ENCODE measurements at places on chromosomes 3 and 15. TPM values are rescaled to one million over a fixed set of nuclear protein-coding genes. Genes with fewer than 3 reads are reported as not detected.
A peak's percentile ranks its signal among the peaks of the same experiment; 100 is the strongest.

TGM5 gene
- total RNA-seq, result not detected

TMC3 gene
- total RNA-seq, result under 0.01 TPM

PLA2G4D gene
- not detected for total RNA-seq

DNA sequence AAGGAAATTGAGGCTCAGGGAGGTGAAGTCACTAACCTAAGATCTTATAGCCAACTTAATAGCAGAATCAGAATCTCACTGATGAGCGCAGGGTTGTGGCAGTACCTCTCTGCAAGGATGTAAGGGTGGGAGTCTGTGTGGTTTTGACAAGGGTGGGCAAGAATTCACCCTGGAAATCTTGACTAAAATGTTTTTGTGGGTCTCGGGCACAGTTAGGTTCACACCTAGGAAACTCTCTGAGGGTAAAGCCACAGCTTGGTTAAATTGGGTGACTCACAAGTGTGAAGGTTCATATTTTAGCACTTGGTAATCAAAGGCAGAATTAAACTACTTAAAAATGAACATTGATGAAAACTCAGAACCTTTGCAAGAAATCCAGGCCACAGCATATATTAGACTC is 178.2 kb upstream of the EOMES start:
- no peak for DNase-seq

GRCh38 chr15:77830051-77830468 is 197.3 kb upstream of the LINGO1 start:
- DNase-seq, result peak; percentile 70

SYNM gene
- total RNA-seq, result 3.4 TPM

GRCh38 chr3:135181408-135181807 is 386.3 kb downstream of the EPHB1 start:
- DNase-seq, result no peak

GRCh38 chr15:65777843-65778242 is 14.2 kb downstream of the DENND4A start:
- no peak for DNase-seq

GRCh38 chr15:70610541-70610940 is 152.8 kb downstream of the UACA start:
- DNase-seq, result no peak

DNA sequence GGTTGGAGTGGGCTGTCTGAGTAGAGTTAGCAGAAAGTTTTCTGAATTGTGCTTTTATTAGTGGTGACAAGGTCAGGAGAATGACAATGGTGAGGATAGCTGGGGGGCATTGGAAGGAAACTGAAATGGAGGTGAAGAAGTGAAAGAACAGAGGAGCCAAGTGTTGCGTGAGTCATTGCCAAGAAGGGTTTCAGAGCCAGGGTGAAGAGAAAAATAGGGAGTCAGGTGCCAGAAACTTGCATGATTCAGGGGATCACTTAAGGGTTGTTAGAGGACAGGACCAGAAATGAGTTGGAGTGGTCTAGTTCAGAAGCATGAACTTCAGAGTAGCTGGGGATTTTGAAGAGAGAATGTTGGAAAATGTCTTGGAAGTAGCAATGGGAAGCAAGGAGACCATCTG is 86.0 kb upstream of the GALNT15 start:
- DNase-seq, result peak; percentile 87

GRCh38 chr3:41324156-41324475 is 124.8 kb downstream of the CTNNB1 start:
- DNase-seq, result no peak

MESP2 gene
- total RNA-seq, result 2.9 TPM

- DNase-seq, result peak; percentile 90
These were observed 39.4 kb upstream of the SMAD3 start for GRCh38 chr15:67025719-67026609.

KNSTRN gene
- 44.1 TPM for total RNA-seq

DNA sequence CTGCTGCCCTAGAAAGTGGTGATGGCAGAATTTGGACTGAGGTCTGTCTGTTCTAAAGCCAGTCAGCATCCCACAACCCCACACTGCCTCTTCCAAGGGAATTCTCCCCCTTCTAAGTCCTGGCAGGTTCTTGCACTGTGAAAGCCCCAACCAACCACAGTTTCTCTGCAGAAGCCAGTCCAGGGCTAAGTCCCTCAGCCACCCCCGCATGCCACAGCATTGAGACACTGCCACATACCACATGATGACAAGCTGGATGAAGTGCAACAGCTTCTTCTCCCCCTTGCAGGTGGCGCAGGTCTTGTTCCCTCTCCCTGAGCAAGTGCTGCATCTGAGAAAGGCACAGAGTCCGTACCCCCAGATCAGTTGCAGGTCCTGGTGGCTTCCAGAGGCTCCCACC is 18.6 kb downstream of the SSUH2 start:
- no peak for DNase-seq

- DNase-seq, result no peak
These were observed 93.4 kb upstream of the TBL1XR1 start for GRCh38 chr3:177290633-177291032.

GRCh38 chr3:42500091-42500490 is 2.4 kb upstream of the VIPR1 start:
- no peak for DNase-seq

GRCh38 chr15:69402816-69403215 is 11.3 kb upstream of the KIF23 start:
- DNase-seq, result no peak

DNA sequence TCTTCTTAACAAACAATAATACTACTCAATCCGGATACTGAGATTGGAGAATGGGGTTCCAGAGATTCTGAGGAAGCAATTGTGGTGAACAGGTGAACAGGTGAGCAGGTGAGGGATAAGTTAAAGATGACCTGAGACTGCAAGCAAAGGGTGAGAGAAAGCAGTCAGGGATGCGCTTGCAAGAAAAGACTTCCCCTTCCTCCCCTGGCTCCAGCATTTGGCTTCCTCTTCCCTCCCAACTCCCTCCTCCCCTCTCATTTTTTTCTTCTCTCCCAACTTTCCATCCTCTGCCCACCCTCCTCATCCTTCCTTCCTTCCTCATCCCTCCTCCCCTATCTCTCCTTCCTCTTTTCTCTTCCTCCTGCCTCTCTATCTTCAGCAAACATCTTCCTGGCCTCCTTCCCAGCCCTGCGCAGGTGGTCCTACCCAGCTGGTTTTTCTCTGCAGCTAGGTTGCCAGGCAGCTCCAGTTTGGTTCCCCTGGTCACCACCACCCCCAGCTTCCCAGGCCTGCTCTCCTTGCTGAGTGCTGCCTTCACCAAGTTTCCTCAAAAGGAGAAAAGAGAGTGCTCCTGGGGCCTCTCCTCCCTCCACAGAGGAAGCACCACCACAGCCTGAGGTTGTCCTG is 10.4 kb upstream of the VIPR1 start:
- DNase-seq, result no peak

SNTN gene
- total RNA-seq, result not detected

GRCh38 chr3:14520967-14521366 is 19.2 kb downstream of the GRIP2 start:
- no peak for DNase-seq

DNA sequence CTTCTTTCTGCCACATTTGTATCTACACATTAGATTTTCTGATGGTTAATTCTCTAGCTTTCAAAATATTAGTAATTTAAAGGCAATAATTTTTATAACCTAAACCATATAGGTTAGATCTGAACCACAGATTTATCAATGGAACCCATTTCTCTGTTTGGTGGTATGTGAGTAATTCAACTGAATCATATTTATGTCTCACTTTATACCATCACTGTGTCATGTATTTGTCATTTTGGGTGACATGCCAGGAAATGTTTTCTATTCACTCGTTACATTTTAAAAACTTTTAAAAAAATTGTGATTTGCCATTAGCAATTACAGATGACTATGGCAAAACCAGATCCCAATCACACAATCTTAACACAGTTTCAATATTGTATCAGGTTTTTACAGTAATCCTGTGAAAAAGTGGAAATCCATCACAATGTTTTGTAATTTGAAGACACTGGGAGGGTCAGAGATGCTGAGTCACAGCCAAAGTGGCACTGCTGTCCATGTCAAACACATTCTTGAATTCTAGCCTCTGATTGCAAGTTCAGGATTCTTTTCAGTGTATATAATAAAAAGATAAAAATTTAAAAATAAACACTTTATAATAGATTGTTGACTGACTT is 356.0 kb upstream of the RBMS3 start:
- DNase-seq, result peak; percentile 15

GRCh38 chr15:56232058-56232457 is 11.6 kb downstream of the RFX7 start:
- DNase-seq, result no peak

DNA sequence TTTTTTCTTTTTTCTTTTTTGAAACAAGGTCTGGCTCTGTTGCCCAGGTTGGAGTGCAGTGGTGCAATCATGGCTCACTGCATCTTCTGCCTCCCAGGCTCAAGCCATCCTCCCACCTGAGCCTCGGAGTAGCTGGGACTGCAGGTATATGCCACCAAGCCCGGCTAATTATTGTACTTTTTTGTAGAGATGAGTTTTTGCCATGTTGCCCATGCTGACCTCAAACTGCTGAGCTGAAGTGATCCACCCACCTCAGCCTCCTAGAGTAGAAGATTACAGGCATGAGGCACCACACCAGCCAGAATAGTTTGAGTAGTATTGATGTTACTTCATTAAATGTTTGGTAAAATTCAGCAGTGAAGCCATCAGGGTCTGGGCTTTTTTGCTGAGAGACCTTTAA is 251.8 kb downstream of the CADM2 start:
- DNase-seq, result no peak

GRCh38 chr3:161657786-161658185 is 161.2 kb downstream of the OTOL1 start:
- DNase-seq, result no peak

KBTBD13 gene
- not detected for total RNA-seq

GRCh38 chr3:79038057-79038456 is 729.7 kb downstream of the ROBO1 start:
- DNase-seq, result no peak

DNA sequence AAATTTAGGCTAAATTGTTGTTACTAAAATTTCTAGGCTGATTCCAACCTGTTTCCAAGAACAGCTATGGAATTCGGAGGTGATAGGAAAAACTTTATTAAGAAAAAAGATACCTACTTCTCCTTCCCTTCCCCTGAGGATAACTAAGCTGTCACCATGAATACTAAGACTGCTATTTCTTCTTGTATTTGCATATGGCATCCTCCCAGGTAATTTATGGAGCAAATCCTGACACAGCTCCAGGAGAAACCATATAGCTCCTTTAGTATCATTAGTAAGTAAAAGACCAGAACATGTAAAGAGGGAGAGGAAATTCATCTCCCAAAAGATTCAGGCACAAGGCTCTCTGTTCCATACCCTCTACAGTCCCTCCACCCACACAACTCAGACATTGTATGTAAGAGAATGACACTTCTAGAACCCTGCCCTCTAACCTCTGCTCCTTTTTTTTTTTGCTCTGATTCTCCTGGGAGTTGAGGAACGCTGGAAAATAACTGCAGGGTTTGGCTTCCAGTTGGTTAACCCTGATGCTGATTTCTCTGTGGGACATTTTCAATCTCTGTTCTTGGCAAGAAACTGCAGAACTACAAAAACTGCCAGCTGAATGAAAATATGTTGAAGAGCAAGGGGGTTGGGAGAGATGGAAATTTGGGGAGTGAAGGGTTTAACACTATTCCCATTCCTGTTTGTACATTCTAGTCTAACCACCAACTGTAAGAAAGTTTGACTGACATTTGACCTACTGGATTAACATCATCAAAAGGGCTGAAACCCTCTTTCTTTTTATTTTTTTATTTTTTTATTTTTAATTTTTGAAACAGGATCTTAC is 14.2 kb upstream of the MAGI1 start:
- peak; percentile 81 for DNase-seq

CLDN16 gene
- 0.09 TPM for total RNA-seq

APOD gene
- total RNA-seq, result 2.9 TPM

DNA sequence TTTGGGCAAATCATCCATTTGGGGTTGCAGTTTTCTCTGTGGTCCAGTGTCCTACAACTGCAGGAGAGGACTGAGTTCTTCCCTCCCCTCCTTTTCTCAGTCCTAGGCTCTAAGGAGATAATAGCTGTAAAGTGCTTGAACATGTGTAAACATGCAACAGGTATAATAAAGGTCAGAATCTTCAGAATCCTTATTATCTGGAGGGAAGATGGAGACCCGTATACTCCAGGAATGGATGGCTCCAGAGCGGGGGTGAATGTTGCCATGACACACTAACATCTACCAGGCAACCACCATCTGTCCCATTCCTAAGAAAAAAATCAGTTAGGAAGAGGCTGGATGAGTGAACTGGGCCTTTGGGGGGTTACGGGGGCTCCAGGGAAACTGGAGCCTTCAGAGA is 39.7 kb upstream of the GLCE start:
- no peak for DNase-seq

GRCh38 chr3:179318876-179319275 is 4.0 kb upstream of the ZNF639 start:
- no peak for DNase-seq

- DNase-seq, result no peak
These were observed 126.7 kb downstream of the LPP start for GRCh38 chr3:188280627-188281026.
